ENCODE measurements at places on chromosomes 13 and 19.

GRCh38 chr13:94369972-94370436 lies 109.5 kb downstream of the DCT start:
- DNase-seq = no peak

GRCh38 chr19:4516199-4516938 lies 1.9 kb downstream of the PLIN4 start:
- no peak for DNase-seq

DNA sequence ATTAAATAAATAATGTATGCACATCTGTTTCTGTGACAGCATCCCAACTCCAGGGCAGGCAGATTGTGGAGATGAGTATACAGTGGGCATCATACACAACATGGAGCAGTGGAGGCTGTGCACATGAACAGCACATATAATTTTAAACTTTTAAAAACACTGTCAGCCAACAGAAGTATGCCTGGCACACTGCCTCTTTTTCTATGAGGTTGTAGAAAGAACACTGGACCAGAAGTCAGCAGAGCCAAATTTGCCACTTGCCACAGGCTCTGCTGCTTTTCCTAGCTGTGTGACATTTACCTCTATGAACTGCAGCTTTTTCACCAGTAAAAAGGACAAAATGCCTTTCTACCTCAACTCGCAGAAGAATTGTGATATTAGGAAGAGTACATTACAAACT lies 118.7 kb downstream of the FRY start:
- DNase-seq = no peak

- no peak for DNase-seq
These were observed 6.3 kb upstream of the JUNB start for GRCh38 chr19:12784871-12785430.

DNA sequence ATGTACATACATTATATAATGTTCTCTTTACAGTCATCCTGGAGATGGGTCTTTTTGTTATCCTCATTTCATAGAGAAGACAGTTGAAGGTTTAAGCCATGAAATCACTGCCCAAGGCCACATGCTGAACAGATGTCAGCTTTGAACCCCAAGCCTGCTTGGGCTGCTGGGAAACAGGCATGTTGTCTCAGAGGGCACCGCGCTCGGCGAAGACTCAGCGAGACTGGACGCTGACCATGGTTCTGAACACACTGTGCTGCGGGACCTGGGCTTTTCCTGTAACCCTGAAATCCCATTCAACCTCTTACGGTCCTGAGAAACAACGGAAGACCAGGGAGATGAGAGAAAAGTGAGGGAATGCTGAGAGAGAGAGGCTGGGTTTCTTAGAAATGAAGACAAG lies 27.3 kb downstream of the LRFN3 start:
- DNase-seq = no peak

Measured in NCI-H345 (cell line).